DMS79 treated with DMSO at 0.1 percent for 48 hours (cell line): ENCODE measurements at places on chromosomes 12 and 14.

DNA sequence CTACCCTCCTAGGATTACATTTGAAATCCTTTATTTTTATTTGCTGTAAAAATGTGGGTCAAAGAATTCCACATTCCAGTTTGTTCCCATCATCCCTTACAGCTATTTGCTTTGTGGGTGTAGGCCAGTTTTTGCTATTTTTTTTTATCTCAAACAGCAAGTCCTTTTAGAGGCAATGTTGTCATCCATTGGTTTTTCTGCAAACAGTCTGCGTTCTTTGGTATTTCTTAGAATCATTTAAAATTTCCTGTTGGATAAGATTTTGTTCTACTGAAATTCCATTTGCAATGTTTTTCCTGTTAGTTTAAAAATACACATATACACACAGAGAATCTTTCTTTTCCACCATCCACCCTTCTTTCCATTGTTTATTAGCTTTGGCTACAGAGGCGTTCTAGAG, 53.3 kb upstream of the STK38L start:
- no peak for DNase-seq

DNA sequence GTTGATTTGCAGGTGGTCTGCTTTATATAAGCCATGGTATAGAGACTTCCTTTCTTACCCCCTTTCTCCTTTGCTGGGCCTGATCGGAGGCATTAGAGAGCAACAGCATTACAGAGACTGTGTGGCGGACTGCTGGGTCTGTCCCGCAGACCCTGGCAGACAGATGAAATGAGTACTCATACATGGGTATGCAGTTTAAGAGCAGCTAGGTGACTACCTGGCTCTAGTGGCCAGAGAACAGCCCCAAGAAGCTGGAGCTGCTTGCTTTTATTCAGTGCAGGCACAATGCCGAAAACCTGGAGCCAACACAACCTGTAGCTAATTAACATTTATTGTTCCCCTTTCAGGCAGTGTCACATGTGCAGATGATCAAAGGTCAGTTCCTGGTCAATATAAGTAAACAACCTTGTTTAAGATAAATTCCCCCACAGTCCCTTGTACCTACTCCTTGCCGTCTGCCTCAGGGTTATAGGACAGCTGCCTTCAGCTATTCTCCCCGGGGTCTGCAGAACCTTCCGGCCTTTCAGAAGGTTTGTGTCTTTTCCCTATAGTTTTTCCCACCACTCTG, 160.0 kb downstream of the TRHDE start:
- no peak for DNase-seq

GRCh38 chr14:34926552-34926951, 51.4 kb upstream of the BAZ1A start:
- no peak for DNase-seq

GRCh38 chr12:116821291-116821690, 60.0 kb downstream of the HRK start:
- no peak for DNase-seq

DNA sequence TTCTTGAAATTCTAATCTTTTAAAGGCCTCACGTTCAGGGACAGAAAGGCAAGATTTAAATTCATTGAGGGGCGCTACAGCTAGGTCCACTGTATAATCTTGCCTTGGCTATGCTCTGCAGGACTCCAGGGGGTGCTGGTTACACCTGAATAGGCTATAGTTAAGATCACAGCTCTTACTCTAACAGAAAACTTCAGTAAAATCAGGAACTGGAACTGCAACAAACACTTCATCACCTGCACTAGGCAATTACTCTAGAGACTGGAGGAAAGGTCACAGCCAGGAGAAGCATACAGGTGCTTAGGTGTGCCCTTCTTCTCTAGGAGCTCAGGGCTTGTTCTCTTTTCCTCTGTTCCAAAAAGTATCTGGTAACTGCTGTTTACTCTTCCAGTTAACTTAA, 20.9 kb downstream of the SLCO1C1 start:
- DNase-seq, result no peak

DNA sequence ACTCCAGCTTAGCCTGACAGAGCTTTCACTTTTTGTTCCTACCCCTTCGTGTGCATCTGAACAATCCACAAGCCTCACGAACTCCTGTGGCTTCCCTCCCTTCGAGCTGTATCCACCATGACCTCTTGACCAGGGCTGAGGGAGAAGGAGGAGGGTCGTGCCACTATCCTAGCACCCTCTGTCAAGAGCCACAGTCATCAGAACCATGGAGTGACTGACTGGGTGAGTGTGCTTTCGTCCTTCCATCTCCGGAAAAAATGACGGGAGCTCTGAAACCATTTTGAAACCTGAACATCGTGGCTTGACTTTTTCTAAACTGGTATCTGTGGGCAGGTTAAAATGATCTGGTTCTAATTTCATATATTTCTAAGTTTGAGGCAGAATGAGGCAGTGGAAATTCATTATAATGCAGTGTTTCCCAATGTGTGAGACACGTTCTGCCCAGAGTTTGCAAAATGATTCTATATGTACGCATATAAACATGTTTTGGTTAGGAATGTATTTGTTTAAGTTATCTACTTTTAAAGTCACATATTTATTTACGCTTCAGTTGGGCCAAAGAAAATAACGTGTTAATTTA, 27.0 kb downstream of the IL26 start:
- no peak for DNase-seq

- DNase-seq, result no peak
These were observed 1.1 kb upstream of the EXD2 start for GRCh38 chr14:69190191-69190590.

GRCh38 chr12:59030415-59030814, 110.1 kb upstream of the LRIG3 start:
- DNase-seq, result no peak

DNA sequence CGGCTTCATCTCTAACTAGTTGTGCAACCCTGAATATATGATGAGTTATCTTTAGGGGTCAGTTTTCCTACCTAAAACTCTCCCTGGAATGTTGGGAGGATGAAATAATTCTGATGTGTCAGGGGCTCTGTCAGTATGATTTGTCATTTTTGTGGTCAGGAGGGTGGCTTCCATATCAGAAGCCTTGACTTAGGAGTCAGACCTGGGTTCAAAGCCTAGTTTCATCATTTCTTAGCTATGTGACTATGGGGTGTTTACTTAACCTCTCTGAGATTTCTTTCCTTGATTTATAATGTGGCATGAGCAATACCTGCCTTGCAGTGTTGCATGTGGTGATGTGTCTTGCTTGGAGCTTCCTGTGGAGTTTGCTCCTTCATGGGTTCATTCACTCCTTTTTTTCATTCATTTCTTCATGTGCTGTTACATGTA, 146.8 kb downstream of the CHST11 start:
- no peak for DNase-seq

GRCh38 chr12:54430471-54431069, 11.5 kb upstream of the ITGA5 start:
- no peak for DNase-seq

- no peak for DNase-seq
These were observed 23.8 kb upstream of the PLD4 start for GRCh38 chr14:104900639-104901512.

- DNase-seq, result no peak
These were observed 9.3 kb upstream of the GMFB start for GRCh38 chr14:54498095-54498531.

DNA sequence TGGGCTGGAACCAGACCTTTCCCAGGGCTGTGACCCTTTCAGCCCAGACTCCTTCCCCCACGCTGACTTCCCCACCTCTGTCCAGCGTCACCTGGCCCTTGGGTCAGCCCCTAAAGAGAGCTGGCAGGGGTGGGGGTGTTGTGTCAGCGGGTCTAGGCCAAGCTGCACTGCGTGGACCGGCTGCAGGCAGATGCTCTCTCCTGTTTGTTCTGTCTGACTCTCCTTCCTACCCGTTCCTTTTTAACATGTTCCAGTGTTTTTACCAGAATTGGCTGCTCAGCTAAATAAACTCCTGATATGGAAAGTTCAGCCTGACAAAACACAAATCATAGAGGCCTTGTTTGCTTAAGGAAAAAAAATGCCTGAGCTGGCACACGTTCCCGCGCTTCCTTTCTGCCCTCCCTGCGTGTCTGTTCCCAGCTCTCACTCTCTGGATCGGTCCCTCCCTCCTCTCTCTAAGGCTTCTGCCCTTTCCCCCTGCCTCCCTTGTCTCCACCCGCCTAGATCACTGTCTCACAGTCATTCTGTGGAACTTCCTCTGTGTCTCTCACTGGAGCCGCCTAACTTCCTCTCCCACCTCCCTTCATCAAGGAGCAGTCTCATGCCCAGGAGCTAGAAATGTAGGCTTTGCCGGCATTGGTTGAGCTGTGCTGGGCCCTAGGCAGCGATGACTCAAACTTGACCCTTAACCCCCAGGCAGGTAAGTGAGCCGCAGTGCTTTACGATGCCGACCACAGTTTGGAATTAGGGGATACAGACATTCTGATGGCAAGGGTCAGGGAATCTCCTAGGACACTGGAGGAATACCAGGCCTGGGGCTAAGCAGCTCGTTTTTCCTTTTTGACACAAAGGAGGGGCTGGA, 15.5 kb upstream of the MLXIP start:
- peak; percentile 15 for DNase-seq

GRCh38 chr12:6335451-6336078, 6.3 kb downstream of the TNFRSF1A start:
- peak; percentile 38 for DNase-seq

DNA sequence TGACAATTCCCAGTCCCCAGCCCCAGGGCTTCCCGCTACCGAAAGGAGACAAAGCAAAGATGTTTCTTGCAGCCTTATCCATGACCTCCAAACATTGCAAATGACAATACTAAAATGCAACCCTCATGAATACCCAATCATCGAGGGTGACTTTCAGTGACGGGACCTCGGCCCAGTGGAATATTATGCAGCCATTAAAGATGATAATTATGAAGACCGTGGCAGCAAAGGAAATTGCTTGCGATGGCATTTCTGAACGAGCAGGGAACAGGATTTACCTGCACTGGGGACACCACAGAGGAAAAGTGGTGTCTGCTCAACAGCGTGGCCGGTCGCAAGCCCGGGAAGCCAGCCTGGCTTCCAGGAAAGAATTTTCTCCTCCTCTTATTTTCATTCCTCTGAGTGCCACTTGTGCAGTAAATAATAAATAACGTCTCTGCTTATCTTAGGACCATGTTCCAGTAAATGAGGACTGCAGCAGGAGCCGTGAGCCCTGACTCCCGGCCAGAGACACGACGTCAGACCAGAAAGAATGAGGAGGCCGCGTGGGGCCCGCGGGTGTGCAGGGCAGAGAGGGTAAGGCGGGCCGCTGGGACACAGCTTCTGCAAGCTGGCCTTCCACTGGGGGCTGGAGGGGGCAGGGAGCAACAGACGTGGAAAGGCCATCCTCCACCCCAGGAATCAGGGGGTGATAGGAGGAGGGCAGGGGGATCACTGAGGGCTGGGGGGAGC, 6.6 kb downstream of the C14orf180 start:
- DNase-seq, result no peak

- DNase-seq, result no peak
These were observed 141.5 kb downstream of the TTC7B start for GRCh38 chr14:90674716-90675115.

GRCh38 chr12:48021485-48022179, 17.4 kb upstream of the COL2A1 start:
- peak; percentile 91 for DNase-seq

GRCh38 chr14:69247676-69248440, 12.1 kb upstream of the GALNT16 start:
- no peak for DNase-seq

DNA sequence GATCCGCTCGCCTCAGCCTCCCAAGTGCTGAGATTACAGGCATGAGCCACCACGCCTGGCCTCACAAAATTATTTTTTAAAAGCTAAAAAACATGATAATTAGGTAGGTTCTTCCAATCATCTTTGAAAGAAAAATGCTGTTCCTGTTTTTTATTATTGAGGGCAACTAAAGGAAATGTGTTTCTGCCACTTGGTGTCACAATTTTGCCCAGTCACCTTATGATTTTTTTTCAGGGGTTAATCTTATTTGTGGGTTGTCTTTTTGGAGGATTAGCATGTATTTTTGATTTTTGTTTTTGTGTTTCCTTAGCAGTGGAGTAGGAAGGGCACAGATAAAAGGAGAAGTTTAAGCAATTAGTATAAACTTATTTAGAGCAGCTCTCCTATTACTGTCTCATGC, 79.8 kb downstream of the PRORP start:
- DNase-seq, result no peak

GRCh38 chr12:4268329-4269181, 5.0 kb upstream of the CCND2 start:
- no peak for DNase-seq

DNA sequence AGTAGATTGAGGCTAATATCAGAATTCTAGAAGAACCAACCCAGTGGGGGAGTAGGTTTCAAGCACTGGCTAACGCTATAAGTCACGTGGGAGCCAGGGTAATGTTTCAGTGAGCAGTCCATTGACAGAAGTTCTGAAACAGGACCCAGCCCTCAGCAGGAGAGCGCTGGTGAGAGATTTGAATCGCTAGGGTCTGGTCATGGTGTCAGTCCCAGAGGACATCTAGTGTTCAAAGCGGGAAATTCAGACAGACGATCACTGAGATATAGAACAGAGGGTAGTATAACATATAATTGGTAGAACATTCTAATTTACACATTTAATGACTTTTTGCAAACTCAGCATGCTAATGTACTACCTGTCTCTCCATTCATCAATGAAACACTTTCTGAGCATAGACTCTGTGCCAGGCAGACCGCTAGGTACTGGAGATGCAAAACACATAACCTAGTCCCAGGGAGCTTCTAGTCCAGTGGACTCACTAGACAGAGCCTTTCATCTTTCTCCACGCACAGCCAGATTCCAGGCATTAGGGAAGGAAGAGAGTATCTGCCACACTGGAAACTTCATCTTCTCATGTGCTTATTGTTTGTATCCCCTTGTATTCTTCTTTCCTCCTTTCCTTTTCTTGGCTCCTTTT, 35.4 kb upstream of the RNASE3 start:
- no peak for DNase-seq

- no peak for DNase-seq
These were observed at the start of gene CDH24 for GRCh38 chr14:23056956-23057756. TSS of gene CDH24 (minus strand) at chr14:23057520. CDS start at chr14:23055733, 1,787 bp downstream.

- no peak for DNase-seq
These were observed 11.8 kb upstream of the ENDOU start for GRCh38 chr12:47736877-47737676.

DNA sequence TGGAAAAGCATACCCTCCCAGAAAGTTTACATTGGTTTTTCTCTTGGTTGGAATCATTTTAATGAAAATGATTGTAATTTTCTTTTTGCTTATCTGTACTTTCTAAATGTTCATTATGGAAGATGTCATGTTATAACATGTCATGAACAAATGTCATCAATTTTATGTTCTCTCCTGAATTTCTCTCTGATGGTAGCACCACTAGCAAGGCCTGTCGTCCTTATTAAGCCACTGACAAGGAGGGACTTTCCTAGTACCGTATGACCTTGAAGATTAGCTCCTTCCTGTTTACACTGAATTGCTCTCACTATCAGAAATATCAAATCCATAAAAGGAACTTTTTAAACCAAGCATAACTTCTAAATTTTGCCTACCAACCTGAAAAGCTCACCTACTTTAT, 99.0 kb downstream of the ESR2 start:
- DNase-seq, result no peak

- no peak for DNase-seq
These were observed 48.4 kb downstream of the ELK3 start for GRCh38 chr12:96242597-96242996.

GRCh38 chr12:51075390-51075789, 8.0 kb downstream of the CSRNP2 start:
- DNase-seq, result no peak

- peak; percentile 60 for DNase-seq
These were observed 37.9 kb downstream of the AKAP6 start for GRCh38 chr14:32366986-32367385.
